ENCODE measurements at places on chromosomes 5 and 9.

DNA sequence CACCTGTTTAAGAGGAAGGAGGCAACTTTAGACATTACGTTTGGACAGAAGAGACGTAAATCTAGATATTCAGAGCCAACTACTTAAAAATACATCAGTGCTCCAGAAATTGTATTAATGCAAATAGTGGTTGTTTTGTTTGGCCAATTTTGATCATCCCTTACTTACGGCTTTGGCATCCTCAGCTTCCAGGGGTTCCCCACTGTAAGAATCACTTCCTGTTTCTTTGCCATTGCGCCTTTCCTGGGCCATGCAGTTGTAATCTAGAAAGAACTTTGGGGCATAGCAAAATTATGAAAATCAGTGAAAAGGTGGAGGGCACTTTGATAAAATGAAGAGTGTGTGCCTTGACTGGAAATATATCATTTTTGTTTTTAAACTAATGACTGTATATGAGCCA is 537.2 kb upstream of the TLE4 start:
- no peak for DNase-seq

DNA sequence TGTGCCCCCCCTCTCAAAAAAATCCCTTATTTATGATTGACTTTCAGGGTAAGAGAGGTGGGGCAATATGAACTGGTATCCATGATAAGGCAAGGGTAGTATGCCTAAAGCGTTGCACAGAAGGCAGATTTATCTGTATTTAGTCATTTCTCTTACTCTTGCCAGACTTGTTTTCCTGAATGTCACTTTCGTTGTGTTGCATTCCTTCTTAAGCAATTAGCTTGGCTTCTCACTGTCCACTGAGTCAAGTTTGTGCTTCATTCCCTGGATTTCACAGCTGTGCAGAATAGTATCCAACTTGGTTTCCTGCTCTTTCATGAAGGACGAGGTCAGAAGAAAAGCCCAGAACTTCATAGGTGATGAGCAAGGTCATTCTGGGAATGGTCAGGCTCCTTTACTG is 301.5 kb upstream of the ACTBL2 start:
- DNase-seq, result no peak

GRCh38 chr9:72412483-72413040 is 47.6 kb upstream of the ZFAND5 start:
- no peak for DNase-seq

- no peak for DNase-seq
Observed at GRCh38 chr9:96376891-96377874, 6.3 kb downstream of the SLC35D2 start.

DNA sequence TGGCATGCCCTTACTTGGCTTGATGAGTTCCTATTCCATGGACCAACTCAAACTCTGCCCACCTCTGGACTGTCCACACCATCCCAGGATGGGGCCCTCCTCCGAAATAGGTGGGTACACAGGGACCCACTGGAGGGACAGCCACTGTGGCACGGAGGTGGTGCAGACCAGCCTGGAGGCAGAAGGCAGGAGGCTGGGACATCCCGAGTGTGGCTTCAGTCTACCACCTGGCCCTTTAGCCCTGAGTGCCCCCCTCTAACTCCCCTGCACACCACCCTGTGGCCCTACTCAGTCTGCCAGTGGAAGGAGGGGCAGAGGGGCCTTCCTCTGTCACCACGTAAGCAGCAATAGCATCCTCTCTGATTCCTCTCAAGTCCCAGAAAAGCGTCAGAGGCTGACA is 3.7 kb downstream of the IL3 start:
- no peak for DNase-seq

DNA sequence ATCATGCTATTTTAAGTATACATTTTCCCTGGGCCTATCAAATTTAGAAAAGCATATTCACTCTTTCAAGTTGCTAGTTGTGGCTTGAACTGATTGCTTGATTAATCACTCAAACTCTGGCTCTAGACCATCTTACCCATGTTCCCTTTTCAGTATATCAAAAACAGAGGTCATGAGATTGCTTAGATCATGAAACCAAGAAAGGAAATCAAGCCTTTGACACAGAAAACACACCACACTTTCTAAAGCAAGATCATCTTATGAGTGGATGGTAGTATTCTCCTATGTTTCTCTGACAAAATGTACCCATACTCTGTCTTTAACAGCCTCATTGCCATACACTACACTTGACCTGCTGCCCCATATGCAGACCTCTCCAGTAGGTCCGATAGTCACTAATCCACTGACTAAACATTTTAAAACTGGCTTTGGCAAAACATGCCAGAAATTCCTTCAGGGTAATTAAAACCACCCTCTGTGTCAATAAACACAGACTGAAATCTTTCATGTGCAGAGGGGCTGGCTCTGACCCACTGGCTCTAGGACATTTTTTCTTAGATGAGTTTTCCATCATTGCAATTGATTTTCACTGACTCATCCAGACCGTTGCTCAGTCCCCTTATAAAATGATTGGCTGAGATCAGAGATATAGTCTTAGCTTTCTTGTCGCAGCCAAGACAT is 18.2 kb downstream of the PPP2R2B start:
- DNase-seq, result no peak

GRCh38 chr9:122904466-122904822 is 715 bp downstream of the RC3H2 start:
- no peak for DNase-seq

DNA sequence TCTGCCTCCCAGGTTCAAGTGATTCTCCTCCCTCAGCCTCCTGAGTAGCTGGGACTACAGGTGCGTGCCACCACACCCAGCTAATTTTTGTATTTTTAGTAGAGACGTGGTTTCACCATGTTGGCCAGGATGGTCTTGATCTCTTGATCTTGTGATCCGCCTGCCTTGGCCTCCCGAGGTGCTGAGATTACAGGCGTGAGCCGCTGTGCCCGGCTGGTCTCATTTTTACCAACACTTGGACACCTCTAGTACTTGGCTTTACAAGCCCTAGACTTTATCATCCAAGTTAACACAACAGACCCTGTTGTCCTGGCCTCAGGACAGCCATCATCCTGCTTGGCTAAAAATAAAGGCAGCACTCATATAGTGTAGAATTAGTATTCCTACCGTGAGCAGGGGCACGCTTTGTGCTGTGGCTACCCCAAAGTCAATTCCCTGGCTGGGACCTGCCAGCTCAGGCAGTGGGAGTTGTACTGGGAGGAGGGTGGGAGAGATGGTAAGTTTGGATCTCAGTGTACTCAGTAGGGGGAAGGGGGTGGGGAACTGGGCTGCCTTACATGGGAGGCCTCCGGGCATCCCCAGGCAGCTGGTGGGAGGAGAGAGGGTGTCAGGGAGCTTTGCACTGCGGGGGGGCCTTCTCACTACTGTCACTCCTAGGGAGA is 6.6 kb downstream of the PDZD2 start:
- no peak for DNase-seq

DNA sequence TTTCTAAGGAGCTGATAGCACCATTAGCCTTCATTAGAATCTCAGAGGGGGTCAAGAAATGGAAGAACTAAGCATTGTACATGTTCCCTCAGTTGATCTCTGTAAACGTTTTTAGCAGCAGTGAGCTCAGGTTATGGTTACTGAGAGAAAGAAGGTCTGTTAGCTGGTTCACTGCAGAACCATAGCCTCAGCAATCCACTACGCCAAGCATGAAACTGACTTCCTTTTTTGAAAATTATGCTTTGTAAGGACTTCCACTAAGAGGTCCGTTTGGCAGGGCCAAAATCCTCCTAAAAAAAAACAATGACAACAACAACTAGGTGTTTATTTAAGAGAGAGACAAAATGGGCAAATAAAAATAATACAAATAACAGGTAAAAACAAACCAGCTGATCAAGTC is 273.3 kb downstream of the AOPEP start:
- DNase-seq, result no peak

GRCh38 chr5:96648023-96648422 is 14.2 kb upstream of the CAST start:
- no peak for DNase-seq

DNA sequence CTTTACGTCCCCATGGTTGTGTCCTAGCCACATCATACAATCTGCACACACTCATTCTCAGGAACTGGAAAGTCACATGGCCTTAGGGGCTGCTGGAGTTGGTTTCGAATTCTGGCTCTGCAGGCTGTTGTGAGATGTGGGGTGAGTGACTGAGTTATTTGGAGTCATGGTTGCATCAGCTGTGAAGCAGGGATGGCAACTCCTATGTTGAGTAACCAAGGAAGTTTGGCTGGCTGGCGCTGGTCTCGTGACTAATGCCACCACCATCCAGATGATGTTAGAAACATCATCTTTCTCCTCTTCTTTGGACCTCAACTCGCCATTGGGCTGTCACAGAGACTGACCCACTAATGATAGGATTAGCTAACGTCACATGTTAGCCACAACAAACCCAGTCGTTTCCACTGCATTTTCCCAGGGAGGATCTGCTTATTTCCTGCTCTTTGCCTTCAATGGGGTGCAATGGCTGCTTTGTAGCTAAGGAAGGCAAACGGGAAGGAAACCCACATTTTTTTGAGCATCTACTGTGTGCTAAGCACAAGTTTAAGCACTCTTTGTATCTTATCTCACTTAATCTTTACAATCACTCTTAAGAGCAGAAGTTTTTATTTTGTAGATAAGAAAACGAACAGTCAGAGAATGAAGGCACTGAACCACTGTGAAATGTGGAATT is 78.1 kb upstream of the UBTD2 start:
- no peak for DNase-seq

DNA sequence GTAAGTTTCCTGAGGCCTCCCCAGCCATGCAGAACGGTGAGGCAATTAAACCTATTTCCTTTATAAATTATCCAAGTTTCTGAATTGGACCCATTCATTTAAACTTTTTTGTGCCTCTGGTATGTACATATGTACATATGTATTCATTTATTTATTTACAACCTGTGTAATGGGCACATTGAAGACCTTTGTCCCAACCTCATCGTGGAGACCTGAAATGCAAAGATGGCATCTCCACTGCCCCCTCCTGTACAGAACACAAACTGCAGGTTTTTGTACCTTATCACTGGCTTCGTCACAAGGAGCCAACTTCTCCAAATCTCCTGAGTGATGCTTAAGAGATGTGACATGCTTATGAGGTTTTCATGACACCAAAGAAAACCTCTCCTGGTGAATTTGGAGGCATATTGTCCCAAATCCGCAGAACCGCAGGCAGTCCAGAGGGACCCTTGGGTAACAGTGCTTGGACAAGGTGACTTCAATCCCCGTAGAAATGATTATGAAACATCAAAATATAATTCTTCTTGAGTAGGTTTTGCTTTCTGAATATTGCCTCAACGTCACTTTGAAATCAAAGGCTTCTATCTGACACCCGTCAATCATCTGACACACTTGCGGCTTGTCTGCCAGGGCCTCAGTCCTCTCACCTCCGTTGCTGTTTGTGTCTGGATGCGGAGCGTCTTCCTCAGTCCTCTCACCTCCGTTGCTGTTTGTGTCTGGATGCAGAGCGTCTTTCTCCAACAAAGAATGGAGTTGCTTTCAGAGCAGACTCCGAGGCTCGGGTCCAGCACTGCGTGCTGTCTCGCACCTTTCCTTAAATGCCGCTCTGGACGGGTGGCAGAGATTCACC is 135.0 kb upstream of the IRX4 start:
- DNase-seq, result no peak
